ENCODE measurements at places on chromosomes 6 and 20.

- no peak for DNase-seq
Measured at GRCh38 chr6:36685166-36685924, 6.8 kb downstream of the CDKN1A start.

GRCh38 chr20:2408111-2408510 is 27.4 kb downstream of the TGM6 start:
- no peak for DNase-seq

DNA sequence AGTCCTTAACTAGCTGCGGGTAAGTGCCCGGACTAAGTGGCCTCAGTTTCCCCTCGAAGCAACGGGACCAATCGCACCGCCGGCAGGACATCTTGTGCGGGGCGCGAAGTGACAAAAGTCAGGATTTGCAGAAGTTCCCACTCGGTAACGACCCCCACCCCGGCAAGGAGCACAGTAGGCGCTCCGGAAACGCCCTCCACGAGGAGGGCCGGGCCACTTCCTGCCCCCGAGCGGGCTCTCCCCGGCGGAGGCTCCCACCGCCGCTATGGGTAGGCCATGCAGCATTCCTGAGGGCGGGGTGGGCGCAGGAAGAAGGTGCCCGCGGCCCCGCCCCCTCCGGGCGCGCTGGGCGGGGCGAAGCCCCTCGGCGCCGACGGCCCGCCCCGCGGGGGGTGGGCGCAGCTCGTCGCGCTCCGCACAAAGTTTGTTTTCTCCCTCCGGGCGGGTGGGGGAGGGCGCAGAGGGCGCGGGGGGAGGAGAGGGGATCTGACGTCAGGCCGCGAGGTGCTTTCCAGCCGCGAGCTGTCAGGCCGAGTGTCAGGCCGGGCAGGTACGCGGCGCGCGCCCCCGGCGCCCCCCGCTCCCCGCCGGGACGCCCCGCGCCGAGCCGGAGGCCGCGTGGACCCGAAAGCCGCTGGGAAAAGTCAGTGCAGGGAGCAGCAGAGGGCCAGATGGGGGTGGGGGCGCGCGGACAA is at the start of gene TGIF2:
Gene TGIF2 (plus strand): TSS at position 495 of the 695 bp plus-strand sequence. CDS start 5,178 bp downstream, outside the sequence.
- peak; percentile 31 for DNase-seq

- DNase-seq: peak; percentile 9
Measured at GRCh38 chr6:108260126-108260808, 573 bp downstream of the SNX3 start.

GRCh38 chr6:135637701-135638100 is 140.2 kb upstream of the AHI1 start:
- DNase-seq: peak; percentile 22

- DNase-seq: no peak
Measured at GRCh38 chr6:43226192-43226851, 3.0 kb downstream of the DNPH1 start.

- DNase-seq: peak; percentile 73
Measured at GRCh38 chr6:41723530-41724227, 11.7 kb downstream of the TFEB start.

- DNase-seq: no peak
Measured at GRCh38 chr6:132400883-132401617, at the start of gene MOXD1. Gene MOXD1 (minus strand): TSS chr6:132401475. CDS start chr6:132401426, 49 bp downstream.

GRCh38 chr20:45949542-45950329 is 15.3 kb downstream of the PCIF1 start:
- DNase-seq: no peak
